ENCODE measurements at places on chromosomes 13 and 19.

DNA sequence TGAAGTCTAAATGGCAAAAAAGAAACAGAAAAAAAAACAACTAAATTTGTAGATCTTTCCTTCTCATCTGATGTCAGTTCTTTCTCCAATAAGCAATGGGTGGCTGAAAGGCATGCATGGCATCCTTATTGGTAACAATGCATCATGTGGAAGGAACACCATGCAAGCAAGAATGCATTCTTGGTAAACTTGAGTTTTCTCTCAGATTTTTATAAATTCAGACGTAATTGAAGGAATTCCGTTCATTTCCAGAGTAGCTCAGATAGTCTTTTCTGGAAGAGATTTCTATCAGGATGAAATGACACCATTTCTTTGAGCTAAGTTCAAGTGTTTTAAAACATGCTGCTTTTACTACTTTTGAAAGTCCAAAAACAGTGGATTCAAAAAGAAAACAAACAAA is 373.0 kb downstream of the COG6 start:
- DNase-seq = no peak

- DNase-seq = no peak
Observed at GRCh38 chr19:32872391-32872790, 2.8 kb upstream of the SLC7A9 start.

DNA sequence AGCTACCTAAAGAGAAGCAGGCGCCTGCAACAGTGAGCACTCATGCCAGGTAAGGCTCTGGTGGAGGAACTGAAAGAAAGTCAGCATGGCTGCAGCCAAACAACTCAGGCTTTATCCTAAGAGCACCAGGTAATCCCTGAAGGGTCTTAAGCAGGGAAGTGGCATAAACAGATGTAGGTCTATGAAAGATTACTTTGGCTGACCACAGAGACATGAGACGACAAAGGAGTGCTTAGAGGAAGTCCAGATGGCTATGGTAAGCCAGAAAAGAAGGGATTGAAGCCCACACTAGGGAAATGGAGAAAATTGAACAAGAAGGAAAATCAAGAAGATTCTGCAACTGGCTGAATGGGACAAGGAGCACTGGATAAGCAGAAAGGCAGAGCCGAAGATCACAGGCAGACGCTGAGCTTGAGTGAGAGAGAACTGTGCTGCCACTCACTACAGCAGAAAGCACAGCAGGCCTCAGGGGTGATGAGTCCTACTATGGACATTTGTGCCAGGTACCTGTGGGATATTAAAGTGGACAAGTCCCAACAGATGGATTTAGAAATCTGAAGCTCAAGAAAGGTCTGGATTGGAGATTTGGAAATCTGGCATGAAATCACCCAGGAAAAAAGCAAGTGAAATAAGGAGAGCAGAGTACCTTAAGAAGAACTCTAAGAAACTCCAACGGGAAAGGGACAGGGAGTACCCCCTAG is 4.2 kb downstream of the RCBTB1 start:
- no peak for DNase-seq

DNA sequence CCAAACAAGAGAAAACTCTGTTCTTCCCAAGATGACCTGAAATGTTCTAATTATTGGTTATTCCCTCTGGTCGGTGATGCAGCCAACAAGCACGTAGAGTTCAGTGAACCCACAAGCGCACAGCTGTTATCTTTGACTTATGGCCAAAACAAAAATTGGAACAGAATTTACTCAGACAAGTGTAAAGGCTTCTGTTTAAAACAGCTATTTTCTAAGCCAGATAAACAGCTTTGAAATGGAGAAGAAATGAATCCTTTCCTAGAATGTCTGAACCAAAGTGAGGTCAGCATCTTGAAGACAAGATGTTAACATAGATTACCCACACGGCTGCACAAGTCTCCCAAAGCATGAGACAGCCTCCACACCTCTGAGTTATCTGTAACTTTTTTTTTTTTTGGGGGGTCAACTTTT is 669.2 kb downstream of the DIAPH3 start:
- no peak for DNase-seq

DNA sequence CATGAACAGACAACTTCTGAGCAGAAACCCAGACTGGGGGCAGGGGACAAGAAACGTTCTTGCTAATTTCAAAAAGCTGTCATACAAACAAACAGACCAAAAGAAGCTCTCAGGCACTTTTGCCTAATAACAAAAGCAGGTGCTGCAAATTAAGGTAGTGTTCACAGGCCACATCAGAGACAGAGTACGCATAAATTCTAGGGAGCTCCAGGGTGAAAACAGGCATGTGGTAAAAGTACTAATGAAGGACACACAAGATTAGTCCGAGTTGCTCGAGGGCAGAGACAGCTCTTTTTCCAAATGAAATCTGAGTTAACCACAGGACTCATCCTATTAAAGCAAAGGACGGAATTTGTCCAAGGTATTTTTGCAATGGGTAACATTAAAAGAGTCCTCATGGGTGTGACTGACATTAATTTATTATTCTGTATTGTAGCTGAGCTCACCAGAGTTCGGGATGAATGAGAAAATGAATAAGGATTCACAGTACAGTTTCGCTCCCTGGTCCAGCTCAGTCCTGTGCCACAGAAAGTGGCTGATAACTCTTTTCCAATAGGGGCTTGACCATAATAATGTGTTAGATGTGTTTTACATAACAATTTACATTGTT is 197.3 kb downstream of the LHFPL6 start:
- no peak for DNase-seq

DNA sequence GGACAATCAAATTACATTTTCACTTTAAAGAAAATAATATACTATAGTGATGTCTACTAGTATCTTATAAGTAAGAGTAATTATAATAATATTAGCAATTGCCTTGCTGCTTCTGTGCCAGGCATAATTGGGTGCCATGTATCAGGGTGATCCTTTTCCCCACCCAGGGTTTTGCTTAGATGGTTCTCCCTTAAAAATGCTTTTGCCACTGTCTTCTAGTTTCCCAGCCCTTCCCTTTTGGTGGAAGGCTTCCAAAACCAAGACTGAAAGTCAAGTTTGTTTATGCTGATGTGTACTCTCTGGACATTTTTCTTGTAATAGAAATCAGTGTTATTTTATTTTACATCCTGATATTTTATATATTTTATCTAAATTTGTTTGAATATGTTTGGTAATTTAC is 77.8 kb downstream of the ITGBL1 start:
- DNase-seq = no peak

- DNase-seq = peak; percentile 86
Observed at GRCh38 chr19:13150187-13150930, at the start of the genes IER2 and STX10. Gene IER2 (plus strand): TSS chr19:13150411. CDS start chr19:13153187, 2,776 bp downstream. Gene STX10 (minus strand): TSS chr19:13150375. CDS start chr19:13150173, 202 bp downstream.

GRCh38 chr13:73898276-73898675 is 235.9 kb downstream of the KLF12 start:
- no peak for DNase-seq

- DNase-seq = peak; percentile 26
Observed at GRCh38 chr13:79659121-79659521, 178.2 kb downstream of the NDFIP2 start.

GRCh38 chr13:31927219-31927653 is 104.3 kb upstream of the FRY start:
- DNase-seq = peak; percentile 86

GRCh38 chr13:44011036-44011435 is 131.3 kb downstream of the LACC1 start:
- DNase-seq = no peak

- peak; percentile 79 for DNase-seq
Observed at GRCh38 chr13:92461402-92461801, 765.2 kb upstream of the GPC6 start.

GRCh38 chr19:45553464-45553863 is 31.1 kb downstream of the OPA3 start:
- DNase-seq = no peak

GRCh38 chr13:109516186-109516585 is 270.2 kb downstream of the IRS2 start:
- DNase-seq = no peak

- no peak for DNase-seq
Observed at GRCh38 chr13:27200413-27201070, 28.9 kb upstream of the USP12 start.

- DNase-seq = no peak
Observed at GRCh38 chr19:34269968-34270621, 15.7 kb downstream of the GARRE1 start.

DNA sequence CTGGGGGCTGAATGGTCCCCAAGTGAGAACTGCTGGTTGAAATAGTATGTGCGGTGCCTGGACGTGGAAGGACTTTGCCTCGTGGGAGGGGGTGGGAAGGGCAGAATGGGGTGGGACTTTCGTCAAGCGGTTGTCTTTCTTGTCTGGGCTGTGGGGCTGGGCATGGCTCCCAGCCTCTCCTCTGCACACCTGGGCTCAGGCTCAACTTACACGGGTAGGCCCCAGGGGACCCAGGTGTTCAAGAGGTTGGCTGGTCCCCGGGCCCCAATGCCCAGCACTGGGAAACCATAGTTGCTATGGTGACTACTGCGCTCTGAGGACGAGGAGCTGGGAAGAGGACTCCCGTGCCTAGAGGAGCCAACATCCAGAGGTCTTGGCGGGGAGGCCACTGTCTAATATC is 7.3 kb downstream of the NWD1 start:
- no peak for DNase-seq

- no peak for DNase-seq
Observed at GRCh38 chr13:100600915-100601314, 12.3 kb upstream of the GGACT start.

- DNase-seq = no peak
Observed at GRCh38 chr13:87459419-87459818, 211.8 kb upstream of the SLITRK5 start.
